ENCODE measurements at places on chromosomes 2 and 18. TPM values are rescaled to one million over a fixed set of nuclear protein-coding genes. Genes with fewer than 3 reads are reported as not detected.

GRCh38 chr2:20218331-20219320, 6.3 kb downstream of the SDC1 start:
- no peak for DNase-seq
- H3K4me1 ChIP-seq: peaks cover 3% of the 10 kb centered on the region
- H3K36me3 ChIP-seq: no peaks in the 10 kb centered on the region

- H3K4me1 ChIP-seq: no peaks in the 10 kb centered on the region
- peaks cover 19% of the 10 kb centered on the region for H3K27me3 ChIP-seq
- no peak for DNase-seq
- no peaks in the 10 kb centered on the region for H3K36me3 ChIP-seq
- H3K4me3 ChIP-seq: no peak overlapping the region
These were observed 1.7 kb downstream of the UNC80 start for GRCh38 chr2:209773377-209773776.

GRCh38 chr2:24152413-24153197, 22.2 kb upstream of the FAM228A start:
- no peaks in the 10 kb centered on the region for H3K4me1 ChIP-seq
- no peak for DNase-seq
- H3K27me3 ChIP-seq: no peaks in the 10 kb centered on the region
- H3K4me3 ChIP-seq: no peak overlapping the region
- H3K36me3 ChIP-seq: peaks cover 8% of the 10 kb centered on the region

C1QL2 gene
- not detected for total RNA-seq

AMER3 gene
- total RNA-seq: not detected

DNA sequence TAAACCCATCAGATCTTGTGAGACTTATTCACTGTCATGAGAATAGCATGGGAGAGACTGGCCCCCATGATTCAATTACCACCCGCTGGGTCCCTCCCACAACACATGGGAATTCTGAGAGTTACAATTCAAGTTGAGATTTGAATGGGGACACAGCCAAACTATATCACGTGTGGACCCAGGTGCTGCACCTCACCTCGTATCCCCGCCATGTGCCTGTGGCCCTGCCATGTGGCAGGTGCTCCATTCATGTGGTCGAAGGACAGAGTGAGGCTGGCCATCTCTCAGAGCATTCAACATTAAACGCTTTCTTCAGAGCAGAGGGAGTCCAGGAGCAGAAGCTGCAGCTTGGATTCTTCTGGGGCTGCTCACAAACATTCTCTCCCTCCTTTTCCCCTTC, 32.3 kb downstream of the MROH2A start:
- H3K27ac ChIP-seq: no peak overlapping the region
- H3K36me3 ChIP-seq: no peaks in the 10 kb centered on the region
- DNase-seq: no peak
- no peaks in the 10 kb centered on the region for H3K4me1 ChIP-seq
- H3K27me3 ChIP-seq: peaks cover 11% of the 10 kb centered on the region

GRCh38 chr18:39942702-39943101, 2012.3 kb upstream of the PIK3C3 start:
- no peak overlapping the region for H3K27ac ChIP-seq
- no peaks in the 10 kb centered on the region for H3K4me1 ChIP-seq
- H3K4me3 ChIP-seq: no peak overlapping the region

LYPD1 gene
- total RNA-seq: not detected

GRCh38 chr18:47345291-47345690, 93.8 kb upstream of the SKOR2 start:
- H3K27me3 ChIP-seq: no peaks in the 10 kb centered on the region
- H3K4me3 ChIP-seq: no peak overlapping the region
- H3K4me1 ChIP-seq: no peaks in the 10 kb centered on the region
- no peak for DNase-seq
- H3K36me3 ChIP-seq: no peaks in the 10 kb centered on the region
- no peak overlapping the region for H3K27ac ChIP-seq

CFAP221 gene
- not detected for total RNA-seq

DNA sequence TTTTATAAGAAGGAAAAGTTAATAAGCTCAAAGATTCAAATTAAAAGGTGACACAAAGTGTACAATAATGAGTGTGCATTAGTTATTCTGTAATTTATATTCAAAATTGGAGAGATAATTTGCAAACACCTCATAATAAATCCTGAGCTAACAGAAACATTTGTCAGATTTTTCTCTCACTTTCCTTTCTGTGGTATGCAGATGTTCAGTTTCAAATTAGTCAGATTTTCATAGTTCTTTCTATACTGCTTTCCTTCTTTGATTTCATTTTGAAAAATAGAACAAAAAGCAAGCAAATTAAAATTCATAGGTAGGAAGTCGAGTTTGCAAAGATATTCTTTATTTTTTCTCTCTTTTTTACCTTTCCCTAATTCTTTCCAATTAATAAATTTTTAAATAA, 1420.1 kb upstream of the NXPH2 start:
- no peak overlapping the region for H3K4me3 ChIP-seq
- no peaks in the 10 kb centered on the region for H3K4me1 ChIP-seq
- no peak overlapping the region for H3K27ac ChIP-seq
- DNase-seq: no peak
- no peaks in the 10 kb centered on the region for H3K27me3 ChIP-seq
- no peaks in the 10 kb centered on the region for H3K36me3 ChIP-seq
